ENCODE measurements at places on chromosomes 5 and 9. TPM values are rescaled to one million over a fixed set of nuclear protein-coding genes. Genes with fewer than 3 reads are reported as not detected.

The CCL21 gene
- total RNA-seq = not detected

The EPB41L4B gene
- total RNA-seq = 0.33 TPM

The GDNF gene
- total RNA-seq = not detected

The PCDHGC4 gene
- not detected for total RNA-seq

The OBP2A gene
- total RNA-seq = not detected

The ZNF366 gene
- total RNA-seq = not detected

The ISL1 gene
- total RNA-seq = not detected

DNA sequence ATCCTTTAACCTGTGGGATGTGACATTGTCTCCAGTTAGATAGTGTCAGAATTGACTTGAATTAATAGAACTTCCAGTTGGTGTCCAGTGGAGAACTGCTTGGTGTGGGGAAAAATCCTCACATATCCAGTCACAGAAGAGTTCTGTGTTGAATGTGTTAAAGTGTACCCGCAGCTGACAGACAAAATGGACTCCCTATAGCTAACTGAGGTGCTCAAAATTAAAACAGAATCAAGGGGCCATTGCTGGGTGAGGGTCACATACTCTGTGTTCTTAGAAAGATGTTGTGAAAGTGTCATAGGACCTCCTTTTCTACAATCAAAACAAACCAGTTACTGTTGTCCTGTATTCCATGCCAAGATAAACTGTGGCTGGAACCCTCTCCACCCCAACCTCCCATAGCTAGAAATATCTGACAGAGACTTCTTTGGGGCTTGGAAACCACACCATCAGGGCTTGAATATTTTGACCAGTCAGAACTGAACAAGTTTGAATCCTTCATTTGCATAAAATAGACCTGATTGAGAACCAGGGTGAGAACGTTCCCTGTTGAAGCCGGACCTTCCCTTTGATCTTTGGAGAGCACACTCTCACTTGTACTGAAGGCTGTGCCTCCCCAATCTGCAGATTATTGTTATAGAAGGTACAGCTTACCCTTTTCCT is 164.0 kb upstream of the ZNF608 start:
- DNase-seq = no peak

GRCh38 chr5:170155771-170156170 is 50.1 kb downstream of the FOXI1 start:
- no peak for DNase-seq

- no peak for DNase-seq
Measured at GRCh38 chr9:20570087-20570486, 52.2 kb downstream of the MLLT3 start.

DNA sequence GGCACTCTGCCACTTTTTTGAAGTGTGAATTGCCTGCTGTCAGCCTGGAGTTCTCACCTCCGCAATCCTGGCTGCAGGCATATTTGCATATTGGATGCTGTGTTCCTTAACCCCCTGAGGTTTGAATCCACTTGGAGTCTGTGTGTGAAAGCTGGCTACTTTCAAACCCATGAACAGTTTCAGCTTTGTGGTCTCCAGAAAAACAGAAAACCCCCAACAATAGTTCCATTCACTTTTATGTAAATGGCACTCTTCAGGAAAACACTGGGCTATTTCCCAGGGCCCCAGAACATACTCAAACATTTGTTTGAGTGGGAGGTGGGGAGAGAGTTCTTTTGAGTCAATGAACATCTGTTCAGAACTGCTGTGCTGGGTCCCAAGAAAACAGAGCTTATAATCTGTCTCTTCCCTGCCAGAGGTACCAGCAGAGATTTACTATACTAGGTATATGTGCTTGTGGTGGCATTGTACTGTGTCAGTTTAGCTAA is 5.0 kb downstream of the NUDT2 start:
- no peak for DNase-seq

DNA sequence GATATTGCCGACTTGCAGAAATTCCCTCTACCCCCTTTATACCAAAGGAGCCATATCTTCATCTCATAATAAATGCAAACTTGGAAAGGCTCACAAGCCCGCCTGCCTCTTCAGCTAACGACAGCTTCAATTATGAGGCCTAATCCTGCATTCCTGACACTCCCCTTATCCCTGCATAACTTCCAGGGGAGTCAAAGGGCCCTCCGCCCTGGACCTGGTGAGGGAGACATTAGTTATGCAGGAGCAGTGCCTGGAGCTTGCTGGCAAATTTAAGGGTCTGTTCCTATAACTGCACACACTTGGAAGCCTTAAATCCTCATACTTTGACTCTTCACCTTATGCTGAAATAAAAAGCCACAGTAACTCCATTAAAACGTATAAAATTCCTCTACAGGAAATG is 617.9 kb downstream of the BNC2 start:
- no peak for DNase-seq

DNA sequence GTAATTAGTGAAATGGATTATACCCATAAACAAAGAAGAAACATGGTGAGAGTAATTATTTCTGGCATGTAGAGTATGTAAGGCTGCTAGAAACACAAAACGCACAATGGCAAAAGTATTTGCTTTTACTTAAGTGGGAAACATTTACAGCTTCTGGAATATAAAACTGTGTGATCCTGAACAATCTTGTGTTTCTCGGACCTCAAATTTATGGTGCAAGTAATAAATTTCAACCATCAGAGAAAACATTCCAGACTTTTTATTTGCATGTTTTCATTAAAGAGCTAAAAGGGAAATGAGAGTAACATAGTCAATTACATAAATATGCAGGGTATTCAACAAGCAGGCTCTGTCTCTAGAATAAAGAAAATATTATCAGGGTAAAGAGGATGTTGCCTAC is 17.2 kb upstream of the PRR16 start:
- no peak for DNase-seq

DNA sequence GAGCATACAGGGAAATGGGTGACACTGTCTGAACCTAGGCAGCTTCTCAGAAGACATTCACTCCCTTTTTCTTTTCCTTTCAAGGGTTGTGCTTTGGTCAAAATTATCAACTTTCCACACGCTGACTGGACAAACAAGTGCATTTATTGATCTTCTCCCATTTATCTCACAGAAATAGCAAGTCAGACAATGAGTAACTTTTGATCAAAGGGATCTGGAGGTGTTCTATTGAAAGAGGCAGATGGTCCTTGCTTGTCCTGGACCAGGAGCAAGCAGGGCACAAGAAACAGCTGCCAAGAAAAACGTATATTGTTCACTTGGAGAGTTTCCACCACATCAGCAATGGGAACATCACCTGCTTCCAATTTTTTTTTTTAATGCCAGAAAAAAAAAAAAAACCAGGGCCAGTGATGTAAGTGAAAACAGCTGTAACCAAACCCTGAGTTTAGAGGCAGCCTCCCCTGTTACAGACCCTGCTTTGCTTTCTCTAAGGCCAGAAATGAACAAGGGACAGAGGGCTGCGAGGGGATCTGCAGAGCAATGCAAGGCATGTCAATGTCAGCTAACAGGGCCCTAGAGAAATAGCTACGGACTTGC is 79.8 kb downstream of the NIPSNAP3B start:
- DNase-seq = no peak

GRCh38 chr5:72228960-72229359 is 91.1 kb downstream of the MRPS27 start:
- DNase-seq = no peak

DNA sequence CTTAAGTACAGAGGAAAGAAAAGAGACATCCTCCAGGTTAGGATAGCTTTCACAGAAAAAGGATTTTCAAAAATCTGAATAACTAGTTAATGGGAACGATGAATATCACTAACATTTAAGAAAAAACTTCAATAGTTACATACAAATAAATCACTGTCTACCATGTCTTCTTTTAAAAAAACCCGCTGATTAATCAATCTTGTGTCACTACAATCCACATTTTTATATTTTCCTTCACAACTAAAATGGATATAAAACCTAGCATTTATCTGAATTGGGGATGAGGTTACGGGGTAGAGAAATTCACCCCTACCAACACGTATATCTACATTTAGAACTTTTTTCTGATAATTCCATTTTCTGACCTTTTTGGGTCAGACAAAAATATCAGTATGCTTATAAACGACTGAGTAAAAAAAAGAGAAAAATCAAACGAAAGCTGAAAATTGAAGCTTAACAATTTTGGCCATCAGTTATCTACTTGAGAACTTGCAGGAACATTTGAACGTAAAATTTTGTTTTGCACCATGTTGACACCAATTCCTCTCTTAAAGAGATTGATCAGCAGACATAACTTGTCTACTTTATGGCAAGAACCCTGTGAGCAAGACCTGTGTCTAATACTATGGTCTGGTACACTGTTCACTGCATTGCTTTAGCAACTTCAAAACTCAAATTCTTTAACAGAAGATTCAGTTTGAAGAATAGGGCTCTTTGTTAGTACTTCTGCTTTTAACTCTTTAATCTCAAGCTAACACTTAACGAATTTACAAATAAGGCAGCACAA is 4.8 kb downstream of the NR3C1 start:
- DNase-seq = no peak

DNA sequence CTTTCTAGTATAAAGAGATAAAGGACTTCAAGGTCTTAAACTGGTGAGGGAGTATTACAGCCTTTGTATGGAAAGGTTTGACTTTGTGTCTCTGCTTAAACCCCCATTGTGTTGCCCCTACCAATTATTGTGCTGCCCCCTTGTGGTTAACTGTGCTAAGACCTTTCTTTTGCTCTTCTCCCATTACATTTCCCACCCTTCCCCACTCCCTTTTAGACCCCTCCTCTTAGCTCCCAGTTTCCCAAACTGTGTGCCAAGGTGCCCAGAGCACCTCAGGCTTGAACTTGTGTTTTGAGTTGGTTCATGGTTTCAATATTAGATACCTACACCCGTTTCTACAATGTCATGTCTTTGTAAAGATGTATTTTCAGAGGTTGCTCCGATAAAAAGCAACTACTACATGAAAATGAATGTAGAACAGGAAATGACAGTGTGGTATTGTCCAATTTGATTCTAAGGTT is 2.9 kb downstream of the JAK2 start:
- peak; percentile 41 for DNase-seq

DNA sequence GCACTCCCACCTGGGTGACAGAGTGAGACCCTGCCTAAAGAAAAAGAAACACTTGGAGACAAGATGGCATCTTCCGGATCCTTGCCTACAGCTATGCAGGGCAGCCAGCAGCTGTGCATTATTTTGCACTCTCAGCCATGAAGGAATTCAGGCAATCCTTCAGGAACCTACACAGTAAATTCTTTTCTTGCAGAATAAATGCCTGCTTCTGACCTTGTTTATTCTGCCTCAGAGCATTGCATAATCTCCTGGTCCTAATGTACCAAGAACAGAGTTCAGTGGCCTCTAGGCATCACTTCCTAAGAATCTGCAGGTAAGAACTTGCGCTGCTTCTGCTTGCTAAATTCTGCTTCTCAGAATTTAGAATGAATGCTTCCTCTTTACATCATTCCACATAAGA is 16.8 kb downstream of the GLDC start:
- DNase-seq = no peak

DNA sequence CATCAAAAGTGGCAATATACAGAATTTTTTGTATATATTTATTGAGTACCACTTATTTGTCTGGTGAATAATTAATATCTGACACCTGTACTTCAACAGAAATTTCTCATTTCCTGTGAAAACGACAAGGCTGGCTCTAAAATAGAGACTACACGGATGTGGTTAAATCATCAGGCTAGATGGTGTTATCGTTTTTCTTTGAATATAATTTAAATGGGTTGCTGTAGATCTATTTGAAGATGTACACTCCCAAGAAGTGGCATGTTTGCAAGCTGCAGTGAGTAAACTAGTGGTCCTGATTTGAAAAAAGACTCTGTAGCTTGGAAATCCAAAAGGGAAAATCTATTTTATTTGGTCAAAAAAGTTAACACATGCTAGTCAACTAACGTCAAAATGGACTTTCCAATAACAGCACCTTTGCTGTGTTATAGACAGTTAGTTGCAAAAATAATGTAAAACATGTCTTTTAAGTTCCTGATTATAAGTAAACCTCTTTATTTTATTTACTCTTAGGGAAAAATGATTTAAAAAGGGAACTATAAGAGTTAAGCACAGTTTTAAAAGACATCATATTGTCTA is 13.8 kb downstream of the ST8SIA4 start:
- DNase-seq = no peak

DNA sequence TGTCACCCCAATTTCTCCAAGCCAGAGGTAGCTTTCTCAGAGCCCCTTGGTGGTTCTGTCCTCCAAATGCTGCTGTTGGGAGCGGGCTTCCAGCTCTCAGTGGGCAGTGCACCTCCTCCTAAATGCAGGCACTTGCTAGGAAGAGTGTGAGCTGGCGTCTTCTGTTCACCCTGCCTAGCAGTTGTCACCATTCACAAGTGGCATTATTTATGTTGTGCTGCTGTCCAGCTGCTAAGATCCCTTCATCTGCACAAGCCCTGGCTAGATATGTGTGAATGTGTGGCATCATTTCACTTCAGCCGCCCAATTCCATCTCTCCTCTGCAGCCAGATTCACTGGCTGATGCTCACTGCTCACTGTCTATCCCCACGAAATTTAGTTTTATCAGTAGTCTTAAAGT is 43.7 kb downstream of the SLC36A1 start:
- no peak for DNase-seq

DNA sequence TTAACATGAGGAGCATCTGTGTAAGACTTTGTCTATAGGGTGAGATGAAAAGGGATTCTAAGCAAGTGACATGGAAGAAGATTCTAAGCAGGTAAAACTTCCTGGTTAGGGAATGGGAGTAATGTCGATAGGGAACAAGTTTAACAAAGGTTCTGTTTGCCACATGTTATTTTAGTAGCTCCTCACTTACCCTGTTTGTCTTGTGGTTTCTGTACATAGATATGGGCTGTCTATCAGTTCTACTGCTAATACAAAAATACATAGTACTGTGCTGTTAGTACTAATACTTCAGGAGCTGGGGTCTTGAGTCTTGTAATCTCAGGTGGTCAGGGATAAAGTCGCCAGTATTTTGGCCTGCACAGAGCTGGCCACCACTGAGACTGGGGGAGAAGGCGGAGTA is 32.9 kb downstream of the RAB24 start:
- DNase-seq = no peak

- no peak for DNase-seq
Measured at GRCh38 chr9:111034898-111035539, 3.3 kb downstream of the LPAR1 start.

DNA sequence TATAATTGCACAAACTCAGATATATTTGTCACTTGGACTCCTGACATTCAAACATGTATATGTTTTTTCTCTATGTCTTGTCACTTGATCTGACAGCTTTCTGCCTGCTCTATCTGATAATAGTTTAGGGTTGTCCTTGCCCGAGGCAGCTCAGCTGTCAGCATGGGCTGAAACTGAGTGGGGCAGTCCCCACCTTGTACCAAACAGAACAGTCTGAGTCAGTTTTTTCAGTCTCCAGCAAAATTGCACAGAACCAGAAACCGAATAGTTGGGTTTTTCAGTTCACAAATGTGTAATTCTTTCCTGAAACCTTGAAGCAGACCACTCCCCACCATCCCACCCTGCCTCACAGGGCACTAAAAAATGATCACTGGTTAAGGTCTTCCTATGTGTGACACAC is 9.5 kb upstream of the HAND1 start:
- no peak for DNase-seq

Measured in activated T-cell treated with anti-CD3 and anti-CD28 coated beads, Interleukin-2, amount 50 U/mL, for 4 hours (primary cell).